ENCODE measurements at places on chromosomes 1 and 21.

- no peak for DNase-seq
Measured at GRCh38 chr1:32178380-32179192, 889 bp upstream of the TXLNA start.

DNA sequence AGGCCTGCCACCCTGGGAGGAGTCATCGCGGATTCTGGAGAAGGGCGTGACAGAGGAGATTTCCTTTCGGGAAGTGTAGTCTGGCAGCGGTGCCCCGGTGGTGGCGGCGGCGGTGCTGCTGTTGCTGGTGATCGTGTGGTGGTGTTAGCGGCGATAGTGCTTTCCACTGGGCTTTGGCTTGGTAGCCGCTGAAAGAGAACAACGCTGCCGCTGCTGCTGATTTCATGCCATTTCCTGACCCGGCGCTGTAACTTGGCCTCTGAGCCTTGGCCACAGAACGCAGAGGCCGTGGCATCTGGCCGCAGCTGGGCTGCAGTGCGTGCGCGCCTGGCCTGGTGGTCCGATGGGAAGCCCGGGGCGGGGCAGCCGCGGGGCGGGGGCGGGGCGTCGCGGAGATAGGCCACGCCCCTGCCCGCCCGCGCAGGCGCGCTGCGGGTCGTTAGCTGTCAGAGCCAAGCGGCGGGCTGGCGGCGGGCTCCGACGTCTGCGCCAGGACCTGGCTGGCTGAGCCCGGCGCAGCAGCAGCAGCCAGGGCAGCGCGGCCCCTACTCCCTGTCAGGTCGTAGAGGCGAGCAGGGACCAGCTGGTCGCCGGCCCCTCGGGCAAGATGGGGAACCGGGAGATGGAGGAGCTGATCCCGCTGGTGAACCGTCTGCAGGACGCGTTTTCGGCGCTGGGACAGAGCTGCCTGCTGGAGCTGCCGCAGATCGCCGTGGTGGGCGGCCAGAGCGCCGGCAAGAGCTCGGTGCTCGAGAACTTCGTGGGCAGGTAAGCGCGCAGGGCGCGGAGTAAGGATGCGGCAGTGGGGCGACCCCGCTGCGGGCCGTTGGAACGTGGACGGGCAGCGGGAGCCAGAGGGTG lies at the start of gene DNM3:
TSS of gene DNM3 (plus strand) at position 449 of the 861 bp plus-strand sequence. CDS start at position 608, 159 bp downstream.
- DNase-seq, result peak; percentile 73

DNA sequence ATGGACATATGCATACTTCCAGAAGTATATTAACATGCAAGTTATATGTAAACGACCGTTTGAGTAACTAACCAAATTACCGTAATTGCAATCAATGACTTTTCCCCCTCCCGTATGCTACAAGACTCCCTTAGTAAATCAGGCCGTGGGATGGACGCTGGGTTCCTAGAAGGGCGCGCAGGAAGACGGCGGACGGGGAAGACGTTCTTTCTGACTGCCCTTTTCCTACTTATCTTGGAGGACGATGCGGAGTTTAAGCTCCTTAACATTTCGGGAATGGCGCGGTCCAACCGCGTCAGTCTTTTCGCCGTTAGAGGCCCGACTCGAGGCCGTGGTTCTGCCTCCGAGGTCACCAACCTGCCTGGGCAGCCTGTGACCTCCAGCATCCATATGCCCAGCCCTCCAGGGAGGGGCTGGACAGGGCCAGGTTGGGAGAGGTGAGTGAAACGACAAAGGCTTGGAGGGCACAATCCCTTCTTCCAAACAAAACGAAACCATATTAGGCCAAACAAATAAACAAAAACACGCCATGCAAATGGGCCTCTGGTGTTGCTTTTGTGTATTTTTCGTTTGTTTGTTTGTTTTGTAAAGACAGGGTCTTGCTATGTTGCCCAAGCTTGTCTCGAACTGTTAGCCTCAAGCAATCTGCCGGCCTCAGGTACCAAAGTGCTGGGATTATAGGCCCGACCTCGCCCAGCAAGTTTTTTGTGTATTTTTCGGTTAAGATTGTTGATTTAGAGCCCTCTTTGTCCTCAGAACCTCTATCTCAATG lies 873 bp upstream of the PI4KB start:
- DNase-seq, result no peak

DNA sequence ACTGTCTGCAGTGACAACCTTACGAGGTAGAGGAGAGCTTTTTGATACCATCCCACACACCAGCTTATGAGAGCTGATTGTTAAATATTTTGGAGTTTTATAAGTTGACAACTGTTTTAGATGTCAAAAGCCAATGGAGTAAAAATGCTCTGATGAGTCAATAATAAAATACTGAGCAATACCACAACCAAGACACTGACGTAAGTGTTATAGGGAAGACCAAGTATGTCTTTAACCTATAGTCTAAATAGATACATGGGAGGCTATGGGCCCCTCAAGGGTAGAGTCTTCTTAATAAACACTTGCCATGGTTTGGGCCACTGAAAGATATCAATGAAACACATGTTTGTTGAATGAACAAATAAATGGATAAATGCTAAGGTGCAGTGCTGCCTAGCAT lies 49.2 kb downstream of the DUSP10 start:
- no peak for DNase-seq

- no peak for DNase-seq
Measured at GRCh38 chr1:41325801-41326200, 35.4 kb upstream of the FOXO6 start.

DNA sequence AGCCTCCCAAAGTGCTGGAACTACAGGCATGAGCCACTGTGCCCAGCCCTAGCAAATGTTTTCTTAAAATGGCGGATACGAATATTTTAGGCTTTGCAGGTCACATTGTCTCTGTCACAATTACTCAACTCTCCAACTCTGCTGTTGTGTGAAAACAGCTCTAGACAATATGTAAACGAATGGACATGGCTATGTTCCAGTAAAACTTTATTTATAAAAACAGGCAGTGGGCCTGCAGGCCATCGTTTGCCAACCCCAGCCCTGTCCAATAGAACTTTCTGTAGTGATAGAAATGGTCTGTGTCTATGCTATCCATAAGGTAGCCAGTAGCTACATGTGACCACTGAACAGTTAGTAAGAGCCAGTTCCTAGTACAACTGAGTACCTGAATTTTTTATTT lies 4.3 kb upstream of the FBXO6 start:
- no peak for DNase-seq

- DNase-seq, result no peak
Measured at GRCh38 chr1:155253797-155254196, 1.5 kb downstream of the ENTREP3 start.

DNA sequence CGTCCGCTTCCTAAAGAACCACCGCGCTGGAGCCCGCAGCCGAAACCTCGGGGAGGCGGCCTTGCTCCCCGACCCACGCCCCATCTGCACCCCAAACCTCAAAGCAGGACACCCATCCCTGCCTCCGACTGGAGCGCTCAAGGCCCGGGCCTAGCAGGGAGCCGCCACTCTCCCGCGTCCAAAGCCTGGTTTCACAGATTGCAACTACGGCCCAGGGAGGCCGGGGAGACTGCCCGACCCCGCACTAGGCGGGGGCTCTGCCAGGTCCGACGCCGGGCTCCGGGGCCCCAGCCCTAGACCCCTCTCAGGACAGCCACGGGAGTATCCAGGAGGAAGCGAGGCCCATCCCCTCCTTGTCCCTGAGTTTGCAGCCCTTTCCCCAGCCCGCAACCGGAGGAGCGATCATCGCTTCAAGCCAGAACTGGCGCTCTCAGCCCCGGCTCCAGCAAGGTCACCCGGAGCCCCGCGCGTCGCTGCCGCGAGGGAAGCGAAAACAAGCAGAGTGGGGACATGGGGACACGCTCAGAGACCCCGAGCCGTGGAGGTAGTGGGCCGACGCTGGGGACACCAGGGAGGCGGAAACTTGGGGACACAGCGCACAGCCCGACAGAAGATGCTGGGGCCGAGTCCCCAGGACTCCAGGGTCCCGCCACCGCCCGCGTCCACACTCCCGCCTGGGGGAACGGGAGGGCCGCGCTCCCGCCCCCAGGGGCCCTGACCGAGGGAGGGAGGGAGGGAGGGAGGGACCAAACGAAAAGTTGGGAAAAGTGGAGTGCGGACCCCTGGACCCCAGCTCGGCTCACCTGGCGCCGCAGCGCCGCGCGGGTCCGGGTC lies 433 bp downstream of the TMEM200B start:
- DNase-seq, result no peak

DNA sequence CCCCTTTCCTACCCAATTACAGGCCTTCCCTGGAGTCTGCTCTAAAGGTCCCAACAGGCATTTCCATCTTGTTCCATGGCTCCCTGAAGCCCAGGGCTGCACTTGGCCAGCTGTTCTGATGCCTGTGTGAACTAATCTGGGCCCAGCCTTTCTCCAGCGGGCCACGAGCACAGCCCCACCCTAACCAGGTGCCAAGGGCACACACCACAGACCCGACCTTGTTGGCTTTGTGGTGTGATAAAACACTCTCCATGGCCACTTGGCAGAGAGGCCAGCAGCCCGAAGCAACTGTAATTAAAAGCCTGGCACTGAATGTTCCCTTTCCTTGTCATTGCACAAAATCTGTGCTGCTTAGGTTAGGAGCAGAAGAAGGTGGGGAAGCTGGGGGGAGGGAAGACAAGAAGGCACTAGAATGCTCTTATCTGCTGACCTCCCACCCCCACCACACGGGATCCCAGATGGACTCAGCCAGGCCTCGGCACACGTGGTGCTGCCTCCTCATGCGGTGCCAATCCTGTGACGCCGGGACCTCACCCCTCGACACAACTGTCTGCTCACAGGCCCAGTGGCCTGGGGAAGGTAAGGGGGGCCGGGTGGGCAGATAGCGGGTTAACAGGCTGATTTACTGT lies 9.9 kb downstream of the HCRTR1 start:
- no peak for DNase-seq

- DNase-seq, result peak; percentile 50
Measured at GRCh38 chr1:2212532-2213491, 15.3 kb upstream of the SKI start.

DNA sequence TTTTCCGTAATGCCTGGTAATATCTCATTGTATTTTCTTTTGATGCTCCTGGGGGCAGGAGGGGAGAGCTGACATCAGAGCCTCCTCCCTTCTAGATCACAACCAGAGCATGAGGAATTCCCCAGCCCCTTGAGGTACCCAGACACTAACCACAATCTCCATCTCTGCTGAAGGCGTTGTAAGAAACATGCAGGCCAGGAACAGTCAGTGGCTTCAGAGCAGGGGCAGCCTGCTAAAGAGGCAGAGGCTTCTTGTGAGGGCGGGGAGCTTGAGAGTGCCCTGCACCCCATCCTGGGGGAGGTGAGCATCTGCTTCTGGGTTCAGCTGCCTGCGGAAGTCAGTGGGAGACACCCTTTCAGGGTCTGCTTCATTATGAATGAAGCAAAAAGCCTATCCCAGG lies 19.0 kb downstream of the MAPKAPK2 start:
- peak; percentile 62 for DNase-seq

GRCh38 chr1:58968360-58968952 lies 184.6 kb upstream of the JUN start:
- DNase-seq, result peak; percentile 10

- no peak for DNase-seq
Measured at GRCh38 chr1:202639500-202639899, 70.8 kb downstream of the SYT2 start.

DNA sequence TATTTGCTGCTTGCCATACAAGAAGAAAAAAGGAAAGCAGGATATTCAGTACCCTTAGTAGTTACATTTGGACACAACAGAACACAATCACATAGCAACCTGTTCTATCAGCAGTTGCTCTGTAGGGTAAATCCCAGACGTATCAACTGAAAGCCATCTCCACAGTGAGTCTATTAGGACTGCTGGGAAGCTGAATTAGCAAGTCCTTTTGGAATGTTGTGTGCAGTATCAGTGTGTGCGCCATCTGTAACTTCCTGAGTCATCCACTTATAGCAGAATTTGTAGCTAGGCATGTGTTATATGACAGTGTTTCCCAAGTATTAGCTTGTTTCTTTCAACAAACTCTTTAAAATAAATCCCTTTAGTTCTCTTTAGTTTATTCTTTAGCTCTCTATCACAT lies 21.3 kb downstream of the CCDC30 start:
- no peak for DNase-seq

DNA sequence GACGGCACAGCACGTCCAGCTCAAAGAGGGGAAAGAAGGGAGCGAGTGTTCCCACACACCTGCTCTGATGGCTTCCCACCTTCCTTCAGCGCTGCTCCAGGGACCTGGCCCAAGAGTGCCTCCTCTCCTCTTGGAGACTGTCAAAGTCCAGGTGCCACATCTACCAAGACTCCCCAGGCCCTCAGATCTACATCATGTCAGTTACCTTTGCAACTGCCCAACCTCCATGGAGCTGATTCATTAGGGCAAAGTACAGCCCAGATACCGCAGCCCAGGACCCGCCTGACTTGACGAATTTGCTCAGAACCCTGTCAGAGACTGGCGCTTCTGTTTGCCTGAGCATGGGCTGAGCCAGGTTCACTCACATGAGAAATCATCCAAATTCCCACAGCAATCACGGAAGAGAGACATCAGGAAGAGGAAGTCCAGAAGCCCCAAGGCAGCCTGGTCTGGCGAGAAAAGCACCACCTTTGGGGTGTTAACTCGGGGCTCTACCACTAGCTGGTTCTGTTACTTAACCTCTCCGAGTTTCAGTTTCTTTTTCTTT lies at the start of gene SEC16B:
TSS of gene SEC16B (minus strand) at position 234 of the 547 bp plus-strand sequence. CDS start 2,077 bp downstream, outside the sequence.
- no peak for DNase-seq

DNA sequence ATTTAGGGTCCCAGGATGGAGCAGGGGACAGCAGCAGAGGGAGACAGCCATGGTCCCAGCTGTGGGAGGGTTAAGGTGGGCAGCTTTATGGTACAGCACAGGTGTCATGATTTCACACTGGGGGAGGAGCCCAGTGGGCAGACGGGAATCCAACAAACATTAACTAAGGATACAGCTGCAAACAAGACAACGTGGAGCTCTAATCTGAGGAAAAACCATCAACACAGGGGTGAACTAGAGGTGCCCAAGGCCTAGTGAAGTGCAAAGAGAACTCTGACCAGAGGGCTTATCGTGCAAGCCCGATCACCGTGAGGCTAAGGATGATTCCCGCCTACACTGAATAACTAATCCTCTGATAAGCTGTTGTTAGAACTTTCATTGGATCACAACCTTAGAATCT lies 18.7 kb downstream of the ECE1 start:
- no peak for DNase-seq

DNA sequence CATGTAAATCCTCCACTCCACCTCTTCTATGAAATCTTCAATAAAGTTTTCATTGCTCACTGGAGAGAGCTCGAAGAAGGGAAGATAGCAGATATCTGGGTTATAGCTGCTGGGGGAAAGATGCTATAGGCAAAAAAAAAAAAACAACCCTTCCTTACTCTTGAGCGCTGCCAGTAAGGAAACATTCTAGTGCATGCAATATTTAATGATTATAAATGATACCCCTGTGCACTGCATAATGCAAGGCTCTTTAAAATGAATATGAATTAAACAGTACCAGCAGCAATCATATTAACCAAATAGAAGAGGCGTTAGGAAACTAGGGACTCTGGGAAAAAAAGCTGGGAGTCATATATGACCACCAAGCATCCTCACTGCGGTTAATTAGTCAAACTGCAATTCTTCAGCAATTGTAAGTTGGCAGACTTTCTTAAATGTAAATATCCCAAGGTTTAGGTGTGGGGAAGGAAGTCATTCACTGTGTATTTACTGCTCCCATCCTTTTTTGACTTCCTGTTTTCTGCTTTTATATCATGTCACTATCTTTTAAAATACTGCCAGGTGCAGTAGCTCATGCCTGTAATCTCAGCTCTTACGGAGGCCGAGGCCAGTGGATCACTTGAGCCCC lies 3.7 kb upstream of the DMRTB1 start:
- no peak for DNase-seq
